ENCODE measurements at places on chromosomes 12 and 14.

- DNase-seq, result no peak
These were observed 87.5 kb downstream of the SPTB start for GRCh38 chr14:64792231-64792630.

DNA sequence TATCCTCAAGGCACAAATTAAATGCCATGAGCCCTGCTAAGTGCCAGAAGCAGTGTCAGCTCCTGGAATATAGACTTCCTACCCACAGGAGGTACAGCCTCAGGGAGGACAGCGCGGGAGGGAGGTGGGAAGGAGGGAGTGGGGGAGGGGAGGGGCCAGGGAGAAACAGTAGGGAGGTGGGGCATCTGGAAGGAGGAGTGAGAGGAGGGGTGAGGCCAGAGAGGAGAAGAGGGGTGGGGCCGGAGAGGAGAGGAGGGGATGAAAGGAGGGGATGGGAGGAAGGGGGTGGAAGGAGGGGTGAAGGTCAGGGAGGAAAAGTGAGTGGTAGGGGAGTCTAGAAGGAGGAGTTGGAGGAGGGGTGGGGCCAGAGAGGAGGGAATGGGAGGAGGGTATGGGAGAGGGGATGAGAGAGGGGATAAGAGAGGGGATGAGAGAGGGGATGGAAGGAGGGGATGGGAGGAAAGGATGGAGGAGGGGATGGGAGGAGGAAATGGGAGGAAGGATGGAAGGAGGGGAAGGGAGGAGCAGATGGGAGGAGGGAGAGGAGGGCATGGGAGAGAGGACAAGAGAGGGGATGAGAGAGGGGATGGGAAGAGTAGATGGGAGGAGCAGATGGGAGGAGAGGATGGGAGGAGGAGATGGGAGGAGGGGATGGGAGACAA, 9.2 kb upstream of the CCDC197 start:
- DNase-seq, result no peak

DNA sequence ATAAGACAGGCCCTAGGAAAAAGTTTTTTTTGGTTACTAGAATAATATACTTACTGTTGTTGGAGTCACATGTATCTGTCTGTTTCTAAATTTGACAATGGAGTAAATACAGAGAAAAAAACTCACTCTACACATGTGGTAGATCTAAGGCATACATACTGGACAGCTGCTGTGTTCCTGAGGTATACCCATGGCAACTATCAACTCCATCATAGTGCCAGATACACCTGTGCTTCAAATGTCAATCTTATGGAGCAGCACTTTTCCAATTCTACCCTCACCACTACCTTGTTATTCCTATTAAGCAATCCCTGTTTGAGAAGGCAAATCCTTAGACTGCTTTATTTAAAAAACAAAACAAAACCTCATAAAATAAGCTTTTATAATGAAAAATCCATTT, 3.3 kb downstream of the ZCRB1 start:
- DNase-seq, result no peak

GRCh38 chr14:71621980-71622605, 310.1 kb upstream of the RGS6 start:
- no peak for DNase-seq

DNA sequence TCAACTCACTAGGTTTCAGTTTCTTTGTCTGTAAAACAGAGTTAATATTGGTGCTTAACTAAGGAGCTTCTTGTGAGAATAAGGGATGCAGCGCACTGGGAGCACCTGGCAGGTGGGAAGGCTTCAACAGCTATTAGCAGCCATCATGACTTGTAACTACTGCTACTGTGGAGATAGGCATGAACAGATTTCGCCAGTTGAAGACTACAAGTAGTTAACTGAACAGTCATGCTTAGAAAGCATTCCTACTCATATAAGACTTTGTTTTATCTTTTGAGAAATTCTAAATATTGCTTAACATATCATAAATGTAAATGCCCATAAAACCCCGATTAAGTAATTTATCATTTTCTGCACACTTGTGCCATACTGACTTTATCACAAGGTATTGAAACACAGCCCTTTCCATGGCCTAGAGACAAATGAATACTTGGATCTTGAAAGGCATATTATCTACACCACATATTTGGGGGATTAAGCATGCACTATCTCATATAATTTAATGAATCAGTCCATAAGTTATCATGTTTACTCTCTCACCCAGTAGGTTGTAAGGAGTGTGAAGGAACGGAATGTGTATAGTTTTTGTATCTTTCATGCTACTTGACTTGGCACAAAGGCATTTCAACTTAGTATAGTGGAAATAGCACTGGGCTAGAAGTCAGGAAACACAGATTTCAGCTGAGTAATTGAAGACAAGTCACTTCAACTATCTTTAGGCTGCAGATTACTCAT, 16.1 kb downstream of the NTN4 start:
- DNase-seq, result no peak

- DNase-seq, result peak; percentile 91
These were observed 5.0 kb upstream of the MMP19 start for GRCh38 chr12:55847603-55848291.

DNA sequence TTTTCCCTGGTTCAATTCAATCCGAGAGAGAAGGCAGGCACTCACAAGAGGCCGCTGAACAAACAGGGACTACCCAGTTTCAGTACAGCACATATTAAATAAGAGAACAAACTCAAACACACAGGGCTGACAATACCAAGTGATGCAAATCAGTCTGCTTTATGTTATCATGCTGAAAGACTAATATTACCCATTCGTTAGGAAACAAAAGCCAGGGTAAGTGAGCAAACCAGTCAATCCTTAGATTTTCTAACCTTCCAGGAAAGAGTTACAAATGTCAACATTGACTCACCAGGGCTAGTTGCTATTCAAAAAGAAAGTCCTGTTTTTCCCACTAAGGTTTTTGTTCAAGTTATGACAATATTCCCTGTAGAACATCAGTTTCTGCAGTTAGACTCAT, 246.2 kb downstream of the C12orf42 start:
- no peak for DNase-seq

DNA sequence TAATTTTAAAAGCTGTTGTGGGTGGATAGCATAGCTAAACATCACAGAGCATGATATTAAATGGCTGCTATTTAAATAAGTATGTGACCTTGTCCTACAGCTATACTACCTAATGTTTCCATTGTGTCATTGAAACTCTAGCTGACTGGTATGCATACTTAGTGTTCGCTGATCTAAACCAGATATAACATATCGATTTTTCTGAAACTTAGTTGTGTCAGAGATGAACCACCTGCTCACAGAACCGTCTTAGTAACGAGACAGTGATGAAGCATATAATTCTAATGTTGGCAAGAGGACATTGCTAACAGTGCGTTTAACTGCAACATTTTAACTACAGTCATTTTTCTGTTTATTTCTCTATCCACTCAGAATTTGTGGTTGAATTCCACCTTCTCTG, 36.1 kb upstream of the NUAK1 start:
- no peak for DNase-seq

- DNase-seq, result no peak
These were observed 3.5 kb downstream of the TGFB3 start for GRCh38 chr14:75978249-75978731.

- no peak for DNase-seq
These were observed 4.9 kb downstream of the PTGER2 start for GRCh38 chr14:52318826-52319645.

- no peak for DNase-seq
These were observed 241.4 kb upstream of the PDZRN4 start for GRCh38 chr12:40946612-40947194.

GRCh38 chr12:110637869-110638441, 24.0 kb downstream of the TCTN1 start:
- DNase-seq, result no peak

DNA sequence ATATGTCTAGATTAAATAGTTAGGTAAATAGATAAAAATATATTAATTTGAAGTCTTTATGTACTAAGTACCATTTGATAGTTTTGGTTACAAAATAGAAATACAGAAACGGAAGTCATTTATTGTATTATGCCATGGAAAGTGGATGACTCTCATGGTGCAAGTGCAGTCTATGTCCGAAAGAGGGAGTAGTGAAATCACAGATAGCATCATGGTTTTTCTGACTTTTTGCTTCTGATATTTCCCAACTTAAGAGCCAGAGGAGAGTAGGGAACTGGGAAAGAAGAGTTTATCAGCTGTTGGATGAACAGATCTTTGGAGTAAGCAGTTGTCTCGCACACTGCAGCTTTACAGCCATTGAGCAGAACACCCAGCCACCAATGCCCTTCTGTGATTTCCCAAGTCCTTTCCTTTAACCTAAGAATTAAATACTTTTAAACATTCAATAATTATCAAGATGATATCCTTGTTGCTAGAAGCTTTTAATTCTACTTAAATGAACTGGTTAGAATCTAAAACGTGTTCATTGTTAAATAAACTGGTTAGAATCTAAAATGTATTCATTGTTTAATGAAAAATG, 18.4 kb upstream of the SRGAP1 start:
- DNase-seq, result no peak

DNA sequence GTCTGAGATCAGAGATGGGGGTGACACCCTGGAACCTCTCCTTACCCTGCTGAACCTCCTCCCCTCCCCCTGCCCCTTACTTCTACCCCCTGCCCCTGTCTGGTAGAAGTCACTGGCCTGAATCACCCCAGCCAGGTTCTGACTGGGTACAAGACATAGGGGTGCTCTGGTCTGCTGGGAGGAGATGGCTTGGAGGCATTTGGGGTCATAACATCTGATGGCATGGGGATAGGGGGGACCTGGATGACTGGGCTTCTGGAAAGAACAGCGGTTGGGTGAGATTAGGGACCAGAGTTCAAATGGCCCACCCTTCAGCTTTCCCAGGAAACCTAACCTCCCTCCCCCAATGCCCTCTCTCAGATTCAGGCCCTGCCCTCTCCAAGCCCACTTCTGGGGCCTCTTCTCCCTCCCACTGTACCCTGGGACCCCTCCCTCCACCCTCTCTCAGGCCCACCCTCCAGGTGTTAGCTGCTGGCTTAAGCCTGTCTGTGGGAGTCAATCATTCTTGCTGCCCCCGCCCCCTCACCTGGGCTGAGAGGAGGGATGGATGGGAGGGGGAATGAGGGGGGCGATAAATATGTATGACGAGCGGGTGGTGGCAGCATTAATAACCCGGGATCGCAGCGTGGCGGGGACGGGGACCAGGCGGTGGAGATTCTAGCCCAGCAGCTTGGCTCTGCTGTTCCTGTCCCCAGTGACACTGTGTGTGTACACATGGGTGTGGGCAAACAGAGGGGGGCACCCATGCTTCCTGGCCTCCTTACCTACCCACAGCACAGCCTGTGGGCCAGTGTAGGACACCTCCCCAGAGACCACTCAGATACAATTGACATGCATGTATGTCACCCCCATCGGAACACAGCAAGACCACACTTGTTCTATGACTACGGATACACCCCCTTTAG, 5.9 kb downstream of the NXPH4 start:
- no peak for DNase-seq

DNA sequence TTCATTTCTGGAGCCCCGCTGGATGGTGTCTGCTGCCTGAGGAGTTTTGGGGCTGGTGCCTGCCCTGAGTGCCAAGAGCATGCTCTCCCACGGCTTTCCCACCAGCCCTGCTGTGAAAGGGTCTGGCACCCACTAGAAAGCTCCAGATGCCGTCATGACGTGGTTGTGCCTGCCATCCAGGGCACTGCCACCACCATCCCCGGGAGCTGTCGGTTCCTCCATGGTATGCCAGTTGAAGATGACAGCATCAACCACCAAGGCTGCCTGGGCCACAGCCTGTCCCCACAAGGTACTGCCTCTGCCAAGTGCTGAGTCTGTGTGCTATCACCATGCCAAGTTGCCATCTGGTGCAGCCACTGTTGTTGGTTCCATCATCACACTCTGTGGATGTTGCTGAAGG, 85.9 kb downstream of the TTC8 start:
- DNase-seq, result no peak

- DNase-seq, result no peak
These were observed 33.1 kb downstream of the SNRNP35 start for GRCh38 chr12:123491056-123491455.

DNA sequence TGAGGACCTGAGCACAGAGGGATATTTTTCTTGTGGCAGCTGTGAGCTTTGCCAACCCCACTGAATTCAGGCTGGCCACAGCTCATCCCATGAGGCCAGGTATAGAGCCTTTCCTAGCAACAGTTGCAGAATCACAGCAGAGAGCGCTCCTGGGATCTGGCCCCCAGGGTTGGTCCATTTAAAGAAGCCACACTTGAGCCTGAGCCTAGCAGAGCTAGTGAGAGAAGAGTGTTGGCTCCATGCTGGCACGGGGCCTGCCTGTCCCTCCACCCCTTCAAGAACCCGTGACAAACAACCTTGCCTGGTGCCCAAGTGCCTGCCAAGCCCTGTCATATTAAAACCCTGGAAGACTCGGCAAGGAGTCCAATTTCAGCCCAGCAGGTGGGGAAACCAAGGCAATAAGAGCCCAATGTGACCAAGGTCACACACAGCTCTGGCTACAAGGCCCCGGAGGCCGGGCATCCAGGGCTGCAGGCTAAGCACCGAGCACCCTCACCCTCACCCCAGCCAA, 91.6 kb downstream of the LRRC74A start:
- peak; percentile 89 for DNase-seq

DNA sequence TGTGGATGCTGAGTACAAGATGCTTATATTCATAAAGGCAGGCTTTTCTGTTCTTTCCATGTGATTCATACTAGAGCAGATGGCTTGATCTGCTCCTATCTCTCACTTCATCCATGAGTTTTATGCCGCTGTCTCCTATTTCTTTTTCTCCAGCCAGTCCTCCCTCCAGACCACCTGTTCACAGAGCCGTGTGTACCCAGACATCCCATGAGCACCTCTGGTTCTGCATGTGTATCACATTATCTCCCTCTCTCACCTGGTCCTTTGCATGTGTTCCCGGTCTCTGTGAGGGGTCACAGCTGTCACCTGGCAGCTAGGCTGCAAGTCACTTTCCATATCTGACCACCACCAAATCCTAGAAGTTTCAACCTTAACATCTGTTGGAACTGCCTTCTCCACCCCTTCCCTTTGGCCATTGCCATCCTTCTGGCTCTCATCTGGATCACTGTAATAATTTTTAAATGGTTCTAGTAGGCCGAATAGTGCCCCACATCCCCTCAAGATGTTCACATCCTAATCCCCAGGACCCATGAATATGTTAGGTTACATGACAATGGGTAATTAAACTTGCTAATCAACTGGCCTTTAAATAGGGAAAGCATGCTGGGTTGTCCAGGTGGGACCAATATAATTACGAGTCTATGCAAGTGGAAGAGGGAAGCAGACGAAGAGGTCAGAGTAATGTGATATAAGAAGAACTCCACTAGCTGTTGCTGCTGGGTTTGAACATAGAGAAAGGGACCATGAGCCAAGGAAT, 168.1 kb downstream of the SNAPC1 start:
- no peak for DNase-seq

DNA sequence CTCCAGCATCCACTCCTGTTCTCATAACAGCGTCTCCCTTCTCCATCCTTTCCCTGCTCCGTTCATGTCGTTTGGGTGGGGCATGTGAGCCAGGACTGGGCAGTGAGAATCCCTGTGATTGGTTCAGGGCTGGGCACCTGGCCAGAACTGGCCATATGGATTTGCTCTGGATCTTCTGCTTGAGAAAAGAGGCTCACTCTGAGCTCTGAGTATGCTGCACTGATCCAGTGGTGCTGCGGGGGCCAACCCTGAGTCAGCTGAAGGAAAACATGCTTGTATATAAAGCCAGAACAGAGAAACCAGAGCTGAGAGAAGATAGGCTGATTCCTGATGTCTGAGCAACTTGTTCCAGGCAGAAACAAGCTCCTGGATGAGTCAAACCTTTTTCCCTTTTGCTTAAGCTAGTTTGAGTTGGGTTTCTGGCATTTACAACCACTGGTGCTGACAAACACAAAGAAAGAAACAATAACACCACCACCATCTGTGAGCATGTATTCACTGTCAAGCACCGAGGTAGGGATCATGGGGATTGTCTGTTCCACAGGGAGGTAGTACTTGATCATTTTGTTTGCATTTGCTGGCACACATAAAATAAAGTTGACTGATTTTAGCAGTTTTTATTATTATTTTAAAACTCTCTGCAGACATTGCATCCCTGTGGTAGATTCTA, 14.0 kb upstream of the HPD start:
- peak; percentile 59 for DNase-seq
